ENCODE measurements at places on chromosomes 12 and 14.
A peak's percentile ranks its signal among the peaks of the same experiment; 100 is the strongest.

- DNase-seq = no peak
These were observed 73.9 kb downstream of the RPS6KA5 start for GRCh38 chr14:90986510-90986909.

DNA sequence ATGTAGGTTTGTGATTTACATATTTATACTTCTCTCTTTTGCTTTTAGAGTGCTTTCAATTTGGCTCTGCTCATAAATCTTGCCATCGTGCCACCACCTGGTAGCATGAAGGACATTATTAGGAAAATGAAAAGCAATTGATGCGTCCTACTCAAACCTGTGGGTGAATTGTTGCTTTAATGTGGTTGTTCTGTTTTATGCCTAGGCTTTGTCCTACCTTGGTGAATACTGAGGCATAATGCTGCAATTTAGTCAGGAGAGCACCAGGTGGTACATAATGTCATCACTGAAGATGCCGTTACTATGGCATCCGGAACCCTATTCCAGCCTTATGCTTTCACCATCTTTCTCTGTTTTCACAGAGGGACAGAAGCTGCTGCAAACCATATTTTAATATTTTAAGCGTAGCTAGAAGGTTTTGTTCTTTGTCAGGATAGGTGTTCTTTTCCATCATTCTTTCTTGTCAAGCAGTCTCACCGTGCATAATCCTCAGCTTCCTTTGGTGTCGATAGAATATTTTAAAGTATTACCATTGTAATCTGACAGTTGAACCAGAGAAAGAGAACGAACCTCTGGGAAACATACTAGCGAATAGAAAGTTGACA lies 68.5 kb upstream of the PKP2 start:
- DNase-seq = no peak

GRCh38 chr12:14514154-14514842 lies 53.4 kb downstream of the PLBD1 start:
- peak; percentile 61 for DNase-seq

- DNase-seq = no peak
These were observed 98.5 kb upstream of the RASSF8 start for GRCh38 chr12:25859976-25860375.

GRCh38 chr14:96285667-96286066 lies 29.7 kb downstream of the BDKRB1 start:
- no peak for DNase-seq

- no peak for DNase-seq
These were observed 54.2 kb downstream of the SIX6 start for GRCh38 chr14:60563113-60563512.

DNA sequence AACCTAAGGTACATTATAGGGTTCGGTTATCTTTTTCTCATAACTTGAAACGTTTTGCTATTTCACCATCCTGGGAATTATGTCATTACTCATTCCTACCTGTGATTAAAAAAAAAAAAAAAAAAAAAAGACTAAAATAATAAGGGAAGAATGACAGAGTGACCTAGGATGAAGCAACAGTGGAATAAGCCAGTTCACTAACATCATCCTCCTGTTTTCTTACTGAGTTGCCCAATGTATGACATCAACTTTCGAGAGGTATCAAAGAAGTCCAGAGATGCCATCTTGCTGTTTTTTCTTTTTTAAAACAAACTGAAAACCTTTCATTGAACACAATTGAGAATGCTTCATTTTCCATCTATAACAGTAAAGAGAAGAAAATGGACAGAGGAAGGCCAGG lies 42.8 kb downstream of the AMN start:
- no peak for DNase-seq

Data from COLO829 (cell line).